ENCODE measurements at places on chromosomes 11 and 22. TPM values are rescaled to one million over a fixed set of nuclear protein-coding genes. Genes with fewer than 3 reads are reported as not detected.

CALCA gene
- not detected for total RNA-seq

USP2 gene
- total RNA-seq = 0.58 TPM

TRIM34 gene
- total RNA-seq = 11.8 TPM

UBE4A gene
- 50.7 TPM for total RNA-seq
